ENCODE measurements at places on chromosomes 3 and 15.

DNA sequence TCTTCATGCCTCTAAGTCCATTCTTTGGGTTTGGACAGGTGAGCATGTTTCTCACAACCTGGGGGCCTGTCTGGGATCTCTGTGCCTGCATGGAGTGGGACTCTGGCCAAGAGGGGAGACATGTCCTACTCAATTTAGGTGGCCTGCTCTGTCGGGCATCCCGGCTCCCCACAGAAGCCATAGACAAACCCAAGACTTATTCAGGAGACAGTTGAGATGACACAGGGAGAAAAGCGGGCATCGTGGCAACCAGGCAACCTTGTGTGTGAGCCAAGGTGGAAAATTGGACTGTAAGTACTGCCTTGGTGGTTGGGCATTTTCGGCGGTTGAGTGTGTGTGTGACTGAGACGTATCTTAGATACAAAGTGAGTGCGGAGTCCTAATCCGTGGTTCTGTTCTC, 40.5 kb downstream of the PPCDC start:
- DNase-seq = no peak

- DNase-seq = no peak
Observed at GRCh38 chr3:61637088-61638051, 76.0 kb downstream of the PTPRG start.

DNA sequence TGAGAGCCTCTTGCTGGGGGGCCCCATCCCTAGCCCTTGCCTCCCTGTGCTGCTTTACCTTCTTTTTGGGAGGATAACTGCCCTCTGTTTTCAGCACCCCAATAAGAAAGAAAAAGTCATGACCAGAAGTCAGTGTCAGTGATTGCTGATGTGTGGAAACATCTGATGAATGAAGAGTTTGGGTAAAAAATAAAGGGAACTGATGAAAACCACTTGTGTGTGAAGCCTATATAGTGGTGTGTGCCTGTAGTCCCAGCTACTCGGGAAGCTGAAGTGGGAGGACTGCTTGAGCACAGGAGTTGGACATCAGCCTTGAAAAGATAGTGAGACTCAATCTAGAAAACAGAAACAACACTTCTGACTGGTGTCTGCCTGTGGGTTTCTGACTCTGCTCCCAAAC, 9.8 kb upstream of the CELSR3 start:
- DNase-seq = no peak

DNA sequence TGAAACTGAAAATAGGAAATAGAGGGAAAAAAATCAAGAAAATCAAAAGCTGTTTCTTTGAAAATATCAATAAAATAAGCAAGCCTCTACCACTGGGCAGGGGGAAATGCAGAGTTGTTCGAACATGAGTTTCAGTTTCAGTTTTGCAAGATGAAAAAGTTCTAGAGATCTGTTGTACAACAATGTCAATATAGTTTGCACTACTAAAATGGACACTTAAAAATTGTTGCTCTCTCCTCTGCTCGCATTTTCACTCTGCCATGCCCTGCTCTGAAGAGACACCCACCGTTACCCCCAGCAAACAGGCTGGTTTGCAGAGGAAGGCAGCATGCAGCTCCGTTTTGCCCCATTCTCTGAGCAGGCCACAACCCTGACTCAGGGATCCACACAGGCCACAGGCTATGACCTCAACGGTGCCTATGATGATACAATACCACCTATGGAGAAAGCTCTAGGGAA, 64.5 kb downstream of the ZNF148 start:
- DNase-seq = peak; percentile 22

DNA sequence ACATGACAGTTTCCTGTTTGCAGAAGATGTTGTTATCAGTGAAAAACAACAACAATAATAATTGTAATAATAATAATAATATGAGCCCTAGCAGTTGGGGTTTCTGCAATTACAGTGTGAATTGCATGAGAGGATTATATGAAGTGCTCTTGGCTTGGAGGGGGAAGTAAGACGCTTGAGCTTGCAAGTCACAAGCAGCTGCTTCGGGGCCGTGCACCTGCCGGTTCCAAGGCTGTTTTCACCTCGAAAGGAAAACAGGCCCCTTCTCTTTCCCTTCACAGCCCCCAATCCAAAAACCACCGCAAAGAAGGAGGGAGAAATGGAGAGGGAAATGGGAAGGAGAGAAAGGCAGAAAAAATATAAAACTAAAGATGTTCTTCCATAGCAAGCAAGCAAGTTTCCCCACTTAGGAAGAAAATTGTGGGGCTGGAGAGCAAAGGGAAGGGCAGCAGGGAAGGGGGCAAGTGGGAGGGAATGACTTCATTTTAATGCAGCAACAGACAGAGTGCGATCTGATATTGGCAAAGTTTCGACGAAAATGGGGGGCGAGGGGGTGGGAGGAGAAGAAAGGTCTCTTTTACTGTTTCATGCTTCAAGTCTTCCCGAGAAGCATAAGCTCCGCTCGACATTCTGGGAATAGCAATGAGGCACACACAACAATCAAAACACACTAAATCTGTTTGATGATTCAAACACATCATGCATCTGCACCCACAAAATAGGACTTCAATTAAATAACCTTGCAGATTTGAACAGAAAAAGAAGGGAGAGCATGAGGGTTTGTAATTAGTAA, 284.2 kb upstream of the ATP11B start:
- DNase-seq = no peak

- no peak for DNase-seq
Observed at GRCh38 chr3:58804914-58805313, 138.3 kb upstream of the FAM3D start.

- DNase-seq = no peak
Observed at GRCh38 chr3:39327053-39327745, 2.3 kb upstream of the CCR8 start.

DNA sequence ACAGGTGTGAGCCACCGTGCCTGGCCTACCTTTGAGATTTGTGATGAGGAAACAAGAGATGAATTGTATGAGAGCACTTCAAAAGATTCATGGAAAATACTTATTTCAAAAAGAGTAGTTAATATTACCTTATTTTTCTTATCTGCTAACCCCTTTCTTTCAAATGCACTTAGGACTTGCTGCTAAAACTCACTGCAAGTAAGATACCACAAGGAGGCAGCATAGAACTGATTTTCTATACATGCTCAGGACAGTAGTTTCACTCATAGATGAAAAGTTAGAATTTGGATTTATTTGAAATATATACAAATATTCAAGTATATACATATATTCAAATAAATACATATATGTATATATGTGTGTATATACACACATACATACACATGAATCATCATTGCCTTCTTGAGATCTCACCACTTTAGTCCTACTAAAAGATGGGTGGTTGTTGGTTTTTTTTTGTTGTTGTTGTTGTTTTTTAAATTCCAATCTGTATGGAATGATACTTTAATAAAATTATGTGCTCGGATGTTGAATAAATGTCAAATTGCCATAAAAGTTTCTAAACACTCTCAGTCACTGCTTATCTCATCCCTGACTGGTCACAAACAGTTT, 2.4 kb downstream of the CCNDBP1 start:
- DNase-seq = peak; percentile 69

GRCh38 chr15:63402498-63403253, 21.0 kb upstream of the CA12 start:
- no peak for DNase-seq

- peak; percentile 35 for DNase-seq
Observed at GRCh38 chr3:39136533-39137434, 16.6 kb downstream of the CSRNP1 start.

- DNase-seq = no peak
Observed at GRCh38 chr3:161323926-161324621, 47.2 kb downstream of the SPTSSB start.

DNA sequence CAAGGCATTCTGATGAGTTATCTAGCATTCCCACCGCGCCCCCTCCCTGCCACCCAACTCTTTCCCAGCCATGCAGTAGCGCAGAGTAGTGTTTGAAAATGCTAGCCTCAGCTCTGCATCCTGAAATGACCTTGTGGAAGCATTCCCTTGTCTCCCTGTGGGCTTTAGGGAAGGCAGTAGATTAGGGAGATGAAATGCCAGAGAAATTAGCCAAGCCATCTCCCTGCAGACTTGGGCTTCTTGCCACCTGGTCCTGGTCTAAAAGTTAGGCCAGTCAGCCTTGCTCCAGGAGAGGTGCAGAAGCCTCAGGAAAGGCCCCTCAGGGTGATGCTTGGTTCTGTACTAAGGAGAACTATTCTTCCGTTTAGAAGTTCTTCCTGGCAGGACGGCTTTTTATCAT, 231.2 kb downstream of the CACNA2D3 start:
- DNase-seq = no peak

GRCh38 chr15:85024509-85025336, 43.1 kb downstream of the PDE8A start:
- no peak for DNase-seq

- no peak for DNase-seq
Observed at GRCh38 chr3:132203889-132204596, 113.2 kb upstream of the ACP3 start.

- no peak for DNase-seq
Observed at GRCh38 chr3:81741216-81741615, 20.2 kb downstream of the GBE1 start.

- DNase-seq = no peak
Observed at GRCh38 chr15:58352026-58352929, 79.5 kb upstream of the LIPC start.

DNA sequence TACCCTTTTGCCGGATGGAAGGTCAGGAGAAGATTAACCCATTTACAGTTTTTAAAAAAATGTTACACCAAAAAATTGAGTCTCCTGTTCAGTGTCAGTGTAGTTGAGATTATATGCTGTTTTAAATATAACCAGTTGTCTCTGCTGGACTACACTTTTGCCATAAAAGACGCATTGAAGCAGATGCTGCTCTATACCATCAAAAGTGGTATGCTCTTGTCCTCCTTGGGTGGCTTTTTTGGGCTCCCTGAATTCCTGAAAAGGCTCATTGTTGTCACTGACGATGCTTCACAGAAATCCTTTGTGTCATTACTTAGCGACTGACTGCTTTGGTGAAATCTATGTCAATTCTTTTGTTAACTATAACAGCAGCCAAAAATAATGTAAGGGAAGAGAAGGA, 133.9 kb upstream of the SKOR1 start:
- no peak for DNase-seq
